Hypothalamus (tissue), 51 donors: ENCODE measurements at places on chromosomes 5 and 9.
A peak's percentile ranks its signal among the peaks of the same experiment; 100 is the strongest.

- no peak for DNase-seq
Measured at GRCh38 chr9:110309681-110310080, 28.0 kb downstream of the TXNDC8 start.

- DNase-seq, result no peak
Measured at GRCh38 chr5:170144286-170145023, 38.8 kb downstream of the FOXI1 start.

GRCh38 chr5:115796656-115797055 lies 19.8 kb downstream of the CDO1 start:
- DNase-seq, result no peak

GRCh38 chr9:76646249-76646648 lies 118.0 kb upstream of the PCA3 start:
- DNase-seq, result no peak

GRCh38 chr5:150568663-150569062 lies 60.7 kb downstream of the NDST1 start:
- DNase-seq, result no peak

DNA sequence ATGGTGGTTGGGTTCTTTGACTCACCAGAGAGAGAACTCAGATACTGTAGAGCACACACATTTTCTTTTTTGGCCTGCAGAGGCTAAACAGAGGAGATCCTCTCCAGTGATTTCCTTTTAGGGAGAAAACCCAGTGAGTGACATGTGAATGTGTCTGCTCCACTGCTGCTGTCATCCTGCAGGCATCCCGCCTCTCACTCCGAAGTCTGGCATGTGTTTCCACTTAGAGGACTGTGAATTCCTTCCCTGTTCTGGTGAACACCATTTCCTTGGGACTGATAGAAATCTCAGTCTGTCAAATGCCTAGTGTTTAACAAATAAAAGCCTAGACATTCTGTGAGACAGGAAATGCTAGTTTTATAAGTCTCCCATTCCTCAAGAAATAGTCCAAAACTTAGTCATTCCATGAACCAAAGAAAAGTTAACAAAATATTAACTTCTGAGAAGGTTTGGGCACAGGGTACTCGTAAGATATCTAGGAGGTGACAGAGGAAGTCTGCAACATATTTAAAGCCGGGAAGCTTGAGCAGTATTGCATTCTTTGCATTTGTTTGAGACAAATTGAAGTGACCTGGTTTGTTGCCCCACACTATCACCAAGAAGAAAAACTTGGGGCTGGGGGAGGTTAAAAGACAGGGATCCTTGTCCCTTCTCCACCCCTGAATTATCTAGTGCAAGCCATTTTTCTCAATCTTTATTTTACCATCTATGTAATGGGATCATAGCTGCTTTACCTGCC lies 74.9 kb upstream of the NIPAL4 start:
- no peak for DNase-seq

GRCh38 chr5:102700916-102701315 lies 54.2 kb upstream of the PAM start:
- no peak for DNase-seq

- no peak for DNase-seq
Measured at GRCh38 chr9:113154471-113154870, 3.7 kb downstream of the SLC31A2 start.

- DNase-seq, result no peak
Measured at GRCh38 chr5:119390404-119390803, 34.6 kb downstream of the TNFAIP8 start.

DNA sequence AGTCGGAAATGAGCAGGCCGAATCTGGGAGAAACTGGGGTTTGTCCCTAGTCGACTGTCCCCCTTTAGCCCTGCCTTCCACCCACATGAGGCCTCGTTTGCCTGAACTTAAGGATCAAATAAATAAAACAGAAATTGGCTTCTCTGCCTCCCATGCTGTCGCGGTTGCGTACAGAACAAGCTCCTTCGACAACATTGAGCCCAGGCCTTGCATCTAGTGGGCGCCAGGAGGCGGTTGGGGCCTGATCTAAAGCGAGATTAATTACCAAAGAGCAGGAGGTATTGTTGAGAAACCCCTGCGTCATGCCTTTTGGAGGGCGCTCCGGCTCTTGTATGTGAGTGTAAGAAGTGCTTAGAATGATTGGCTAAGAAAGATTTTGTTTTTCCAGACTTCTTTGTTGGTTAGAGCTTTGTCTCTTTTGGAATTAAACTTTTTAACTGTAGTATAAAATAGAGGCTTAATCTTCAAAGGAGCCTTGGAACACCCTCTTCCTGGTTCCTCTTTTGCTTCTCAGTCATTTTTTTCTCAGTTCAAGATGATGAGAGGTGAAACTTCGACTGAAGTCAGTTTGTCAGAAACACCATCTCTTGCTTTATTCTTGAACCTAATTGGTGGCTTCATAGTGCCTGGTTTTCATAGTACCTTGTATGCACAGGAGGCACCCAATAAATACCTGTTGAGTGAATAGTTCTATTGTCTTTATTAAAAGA lies 828 bp downstream of the ATP6V0E1 start:
- DNase-seq, result peak; percentile 60

DNA sequence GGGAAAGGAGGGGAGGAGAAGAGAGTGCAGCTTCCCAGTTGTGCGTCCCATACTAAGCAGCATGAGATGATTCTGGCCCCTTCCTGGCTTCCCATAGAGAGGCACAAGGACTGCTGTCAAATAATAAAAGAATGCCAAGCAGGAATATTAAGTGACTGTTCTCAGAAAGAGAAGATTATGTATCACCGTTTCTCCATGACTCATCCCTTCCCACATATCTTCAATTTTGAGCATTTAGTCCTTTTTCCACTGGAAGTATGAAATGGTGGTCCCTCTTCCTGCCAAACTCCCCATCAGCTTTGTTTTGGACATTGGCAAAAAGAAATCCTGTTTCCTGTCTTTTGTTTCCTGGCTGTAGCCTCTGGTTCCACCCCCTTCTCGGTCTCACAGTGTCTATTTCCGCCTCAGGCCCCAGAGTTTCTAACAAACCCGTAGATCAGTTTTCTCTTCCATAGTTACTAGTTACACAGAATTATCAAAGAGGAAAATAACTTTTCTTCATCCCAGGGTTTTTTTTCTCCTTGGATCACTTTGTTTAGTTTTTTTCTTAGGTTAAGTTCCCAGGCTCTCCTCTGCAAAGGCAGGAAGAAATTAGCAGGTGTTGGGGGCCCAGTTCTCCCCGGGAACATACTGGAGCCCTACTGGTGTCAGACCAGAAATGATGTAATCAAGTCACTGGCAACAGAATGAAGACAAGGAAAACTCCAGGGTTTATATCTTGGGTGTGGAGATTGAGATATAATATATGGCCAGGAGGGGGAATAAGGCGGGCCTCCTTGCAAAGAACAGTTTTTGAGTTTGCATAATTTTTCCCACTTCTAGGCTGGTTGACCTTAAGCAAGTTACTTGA lies 26.4 kb upstream of the ARHGAP26 start:
- no peak for DNase-seq

GRCh38 chr5:33975852-33976251 lies 8.6 kb downstream of the SLC45A2 start:
- DNase-seq, result no peak

- DNase-seq, result no peak
Measured at GRCh38 chr9:64066736-64067368, 1218.2 kb downstream of the FOXD4L5 start.

GRCh38 chr5:28468166-28468565 lies 1429.8 kb upstream of the CDH9 start:
- no peak for DNase-seq

GRCh38 chr5:108260858-108261170 lies 121.1 kb downstream of the FBXL17 start:
- no peak for DNase-seq

DNA sequence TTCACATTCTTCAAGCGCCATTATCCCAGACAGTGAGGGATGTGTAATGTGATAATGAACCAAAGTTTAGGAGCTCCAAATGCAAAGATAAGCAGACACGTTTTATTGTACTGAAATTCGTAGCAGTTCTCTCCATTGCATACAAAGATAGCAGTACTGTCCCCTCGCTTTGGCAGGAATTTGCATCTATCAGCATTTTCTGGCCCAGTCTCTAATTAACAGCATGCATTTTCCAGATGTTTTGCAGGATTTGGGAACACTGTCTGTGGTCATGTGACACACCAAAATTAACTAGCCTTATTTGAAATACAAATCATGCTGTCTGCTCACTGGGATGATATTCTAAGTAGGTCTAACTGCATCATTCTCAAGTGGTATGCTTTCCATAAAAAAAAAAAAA lies 235.9 kb upstream of the TRPM3 start:
- no peak for DNase-seq

DNA sequence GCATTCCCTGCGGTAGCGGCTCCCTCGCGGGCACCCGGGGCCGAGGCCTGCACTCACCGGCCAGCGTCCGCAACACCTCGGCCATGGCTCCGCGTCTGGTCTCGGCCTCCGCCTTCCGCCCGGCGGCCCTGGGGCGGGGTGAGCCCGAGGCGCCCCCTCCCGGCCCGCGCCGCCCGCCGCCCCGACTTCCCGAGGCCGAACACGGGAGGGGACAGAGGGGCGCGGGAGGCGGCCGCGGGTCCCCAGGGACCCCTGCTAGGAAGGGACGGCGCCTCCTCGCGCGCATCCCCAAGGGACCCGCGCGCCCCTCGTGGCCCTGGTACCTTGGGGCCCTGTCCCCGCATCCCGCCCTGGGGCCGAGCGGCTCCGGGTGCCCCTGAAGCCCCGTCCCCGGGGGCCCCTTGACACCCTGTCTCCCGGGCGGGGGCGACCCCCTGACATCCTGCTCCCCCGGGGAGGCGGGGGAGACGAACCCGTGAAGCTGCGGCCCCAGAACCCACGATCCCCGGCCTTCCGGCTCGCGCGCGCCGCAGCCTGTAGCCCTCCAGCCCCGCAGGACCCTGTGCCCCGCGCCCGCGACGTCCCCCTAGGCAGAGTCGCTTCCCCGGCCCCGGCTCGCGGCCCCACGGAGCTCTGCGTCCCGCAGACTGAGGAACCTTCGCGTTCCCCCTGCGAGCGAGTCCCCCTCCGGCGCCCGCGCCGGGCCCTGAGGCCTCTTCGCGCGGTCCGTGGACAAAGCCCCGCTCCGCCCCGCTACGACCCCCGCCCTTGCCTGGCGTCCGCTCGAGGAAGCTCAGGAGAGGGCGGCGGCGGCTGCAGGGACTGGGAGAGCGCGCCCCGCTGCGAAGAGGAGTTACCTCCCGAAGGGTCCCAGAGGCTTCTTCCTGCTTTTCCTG lies at the start of gene ABO:
Gene ABO (minus strand): TSS at position 97 of the 896 bp plus-strand sequence.
- DNase-seq, result no peak

- DNase-seq, result no peak
Measured at GRCh38 chr5:140366589-140367255, 6.7 kb downstream of the SLC4A9 start.
